ENCODE measurements at places on chromosomes 3 and 15. TPM values are rescaled to one million over a fixed set of nuclear protein-coding genes. Genes with fewer than 3 reads are reported as not detected.

NPAP1 gene
- total RNA-seq: not detected

ATP13A5 gene
- not detected for total RNA-seq

TOP2B gene
- total RNA-seq: 53.4 TPM

GHSR gene
- total RNA-seq: not detected

CAMK2N2 gene
- total RNA-seq: not detected

GOLGA6L1 gene
- not detected for total RNA-seq

UBL7 gene
- 57.8 TPM for total RNA-seq

ZNF80 gene
- total RNA-seq: not detected

NRROS gene
- not detected for total RNA-seq

DNA sequence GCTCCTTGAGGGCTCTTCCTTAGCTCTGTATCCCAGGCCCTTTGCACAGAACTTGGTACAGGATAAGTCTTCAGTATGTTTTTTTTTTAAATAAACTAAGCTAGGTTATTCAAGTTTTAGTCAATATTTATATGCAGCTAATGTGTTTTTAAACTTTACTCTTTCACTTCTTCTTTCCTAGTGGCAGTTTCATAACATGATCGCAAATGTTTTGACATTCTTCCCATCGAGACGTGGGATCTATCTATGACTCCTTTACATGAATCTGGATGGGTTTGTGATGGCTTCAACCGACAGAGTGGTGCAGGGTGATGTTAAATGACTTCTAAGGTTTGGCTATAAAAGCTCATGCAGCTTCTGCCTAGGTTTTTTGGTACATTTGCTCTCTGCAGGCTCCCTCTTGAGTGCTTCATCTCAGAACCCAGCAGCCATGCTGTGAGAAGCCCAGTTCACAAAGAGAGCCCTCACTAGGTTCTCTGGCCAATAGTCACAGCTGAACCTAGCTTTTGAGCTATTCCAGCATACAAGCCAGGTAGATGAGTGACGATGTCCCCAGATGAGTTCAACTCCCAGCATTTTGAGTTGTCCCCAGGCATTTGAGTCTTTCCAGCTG is 13.5 kb upstream of the MECOM start:
- no peak for DNase-seq

- no peak for DNase-seq
Observed at GRCh38 chr3:196320137-196320536, 2.1 kb upstream of the DYNLT2B start.

GRCh38 chr3:176988795-176989194 is 208.5 kb downstream of the TBL1XR1 start:
- no peak for DNase-seq

DNA sequence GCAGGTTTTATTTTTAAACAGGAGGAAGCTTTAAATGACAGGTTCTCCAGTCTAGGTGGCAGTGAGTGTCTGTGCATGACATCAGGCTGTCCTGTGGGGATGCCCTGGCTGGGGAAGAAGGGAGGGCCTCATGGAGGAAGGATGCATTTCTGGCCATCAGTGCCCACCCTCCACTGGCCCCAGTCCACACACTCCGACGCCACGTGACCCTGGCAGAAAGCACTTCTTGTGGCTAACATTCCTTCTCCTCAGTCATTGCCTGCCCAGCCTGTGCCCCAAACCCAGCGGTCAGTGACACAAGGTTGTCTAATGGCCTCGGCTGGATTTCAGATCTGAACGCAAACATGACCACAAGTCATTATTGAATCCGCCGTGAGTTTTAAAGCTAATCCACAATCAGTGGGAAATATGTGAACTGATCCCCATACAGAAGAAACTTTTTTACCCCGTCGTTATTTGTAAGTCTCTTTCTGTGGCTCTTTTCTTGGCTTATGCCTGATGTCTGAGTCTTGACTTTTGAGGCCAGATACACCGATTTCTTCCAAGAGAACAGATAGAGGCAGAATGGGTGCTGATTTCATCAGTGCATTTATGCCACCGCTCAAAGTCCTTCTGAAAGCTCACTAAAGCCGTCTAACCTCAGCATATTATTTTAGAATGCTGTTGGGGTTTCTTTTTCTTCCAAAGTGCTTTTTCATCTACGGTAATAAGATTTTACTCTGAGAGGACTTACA is 17.3 kb upstream of the LRRK1 start:
- no peak for DNase-seq

- DNase-seq: no peak
Observed at GRCh38 chr3:115332998-115333397, 185.9 kb upstream of the ZBTB20 start.

- no peak for DNase-seq
Observed at GRCh38 chr15:90187257-90187868, 13.8 kb upstream of the SEMA4B start.

DNA sequence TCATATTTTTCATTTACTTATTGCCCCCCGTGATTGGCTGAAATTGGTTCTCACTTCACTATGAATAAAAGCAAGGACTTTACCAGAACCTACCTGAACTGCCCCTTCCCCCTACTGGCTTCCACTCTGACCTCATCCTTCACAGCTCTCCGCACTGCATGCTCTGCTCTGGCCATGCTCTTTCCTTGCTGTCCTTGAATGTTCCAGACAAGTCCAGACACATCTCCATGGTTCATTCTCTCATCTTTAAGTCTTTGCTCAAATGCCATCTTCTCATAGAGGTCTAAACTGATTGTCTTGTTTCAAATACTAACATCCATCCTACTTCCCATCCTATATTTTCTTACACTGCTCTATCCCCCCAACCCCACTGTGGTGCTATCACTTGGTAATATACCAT is 129.4 kb downstream of the CHST2 start:
- DNase-seq: no peak

DNA sequence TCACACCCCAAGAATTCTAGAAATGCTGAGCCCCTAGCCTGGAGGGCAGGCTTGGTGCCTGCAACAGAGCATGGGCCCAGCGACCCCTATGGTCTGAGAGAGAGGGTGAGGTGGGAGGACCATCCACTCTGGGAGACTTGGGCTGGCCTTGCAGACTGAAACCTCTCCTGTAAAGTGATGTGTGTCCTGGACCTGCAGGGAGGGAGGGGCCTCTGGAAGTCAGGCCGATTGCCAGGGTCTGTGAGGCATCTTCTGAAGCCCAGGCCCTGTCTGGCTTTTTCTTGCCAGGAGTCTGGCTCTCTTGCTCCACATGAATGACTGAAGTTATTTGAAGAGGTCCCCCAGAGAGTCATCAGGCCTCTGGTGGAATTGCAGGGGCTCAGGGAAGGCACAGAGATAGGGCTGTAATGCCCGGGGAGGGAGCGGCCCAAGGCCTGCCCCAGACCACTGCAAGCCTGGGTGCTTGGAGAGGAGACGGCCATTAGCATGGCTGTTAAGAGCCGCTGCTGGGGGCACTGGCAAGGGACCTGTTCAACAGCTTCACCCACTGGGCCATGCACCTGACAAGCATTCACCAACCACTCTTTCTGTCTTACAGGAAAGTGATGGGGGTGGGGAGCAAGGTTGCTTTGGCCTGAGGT is 56.0 kb upstream of the CHRNA7 start:
- DNase-seq: no peak

GRCh38 chr3:131714585-131715220 is 211.9 kb upstream of the MRPL3 start:
- no peak for DNase-seq

GRCh38 chr3:142148044-142148791 is 1.1 kb downstream of the TFDP2 start:
- DNase-seq: peak; percentile 2

GRCh38 chr3:2772803-2773202 is 337.4 kb downstream of the IL5RA start:
- no peak for DNase-seq

GRCh38 chr3:44961888-44962287 is 14.1 kb downstream of the ZDHHC3 start:
- no peak for DNase-seq
